Activated naive CD4-positive, alpha-beta T cell treated with anti-CD3 and anti-CD28 coated beads, Interleukin-2, amount 50 U/mL, for 72 hours (primary cell): ENCODE measurements at places on chromosomes 1 and 21. TPM values are rescaled to one million over a fixed set of nuclear protein-coding genes. Genes with fewer than 3 reads are reported as not detected.

Gene ITLN2
- not detected for total RNA-seq

Gene HYI
- 26.3 TPM for total RNA-seq

- DNase-seq: no peak
These were observed 150.8 kb downstream of the NR5A2 start for GRCh38 chr1:200178340-200178739.

Gene ANGPTL1
- total RNA-seq: not detected

DNA sequence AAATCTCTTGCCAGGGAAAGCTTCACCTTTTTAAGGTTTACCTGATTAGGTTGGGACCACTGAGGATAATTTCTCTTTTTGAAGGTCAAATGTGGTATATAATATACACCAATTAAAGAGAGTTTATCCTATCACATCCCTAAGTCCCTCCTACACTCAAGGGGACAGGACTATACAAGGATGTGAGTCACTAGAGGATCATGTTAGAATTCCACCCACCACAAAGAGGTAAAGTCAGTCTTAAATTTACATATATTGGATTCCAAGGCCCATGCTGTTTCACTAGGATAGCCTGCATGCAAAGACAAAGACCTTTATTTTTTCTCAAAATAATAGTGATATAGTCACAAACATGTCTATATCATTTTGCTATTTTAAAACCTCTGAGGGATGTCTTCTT, 164.4 kb downstream of the GIPC2 start:
- DNase-seq: no peak

- DNase-seq: no peak
These were observed 7.2 kb downstream of the APCS start for GRCh38 chr1:159594625-159595405.

Gene EDN2
- not detected for total RNA-seq

GRCh38 chr1:178530037-178530402, 17.1 kb downstream of the TEX35 start:
- no peak for DNase-seq

GRCh38 chr21:36260030-36260787, 59.8 kb upstream of the MORC3 start:
- no peak for DNase-seq

DNA sequence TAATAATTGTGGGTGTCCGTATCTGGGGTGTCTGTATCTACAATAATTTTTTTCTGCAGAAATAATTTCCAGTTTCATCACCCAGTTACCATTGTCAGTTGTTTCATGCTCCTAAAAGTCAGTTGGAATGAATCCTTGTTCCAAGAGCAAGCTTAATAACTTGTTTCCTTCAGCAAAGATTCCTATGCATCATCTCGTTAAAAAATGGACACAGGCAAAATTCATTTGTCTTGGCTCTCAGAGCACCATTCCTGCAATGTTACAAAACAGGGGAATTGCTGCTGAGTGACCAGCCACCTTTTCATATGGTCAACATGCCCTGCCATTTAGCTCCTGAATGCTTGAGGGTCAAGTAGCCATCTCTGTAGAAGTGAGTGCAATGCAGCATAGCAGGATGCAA, 393.4 kb downstream of the KCNT2 start:
- no peak for DNase-seq

DNA sequence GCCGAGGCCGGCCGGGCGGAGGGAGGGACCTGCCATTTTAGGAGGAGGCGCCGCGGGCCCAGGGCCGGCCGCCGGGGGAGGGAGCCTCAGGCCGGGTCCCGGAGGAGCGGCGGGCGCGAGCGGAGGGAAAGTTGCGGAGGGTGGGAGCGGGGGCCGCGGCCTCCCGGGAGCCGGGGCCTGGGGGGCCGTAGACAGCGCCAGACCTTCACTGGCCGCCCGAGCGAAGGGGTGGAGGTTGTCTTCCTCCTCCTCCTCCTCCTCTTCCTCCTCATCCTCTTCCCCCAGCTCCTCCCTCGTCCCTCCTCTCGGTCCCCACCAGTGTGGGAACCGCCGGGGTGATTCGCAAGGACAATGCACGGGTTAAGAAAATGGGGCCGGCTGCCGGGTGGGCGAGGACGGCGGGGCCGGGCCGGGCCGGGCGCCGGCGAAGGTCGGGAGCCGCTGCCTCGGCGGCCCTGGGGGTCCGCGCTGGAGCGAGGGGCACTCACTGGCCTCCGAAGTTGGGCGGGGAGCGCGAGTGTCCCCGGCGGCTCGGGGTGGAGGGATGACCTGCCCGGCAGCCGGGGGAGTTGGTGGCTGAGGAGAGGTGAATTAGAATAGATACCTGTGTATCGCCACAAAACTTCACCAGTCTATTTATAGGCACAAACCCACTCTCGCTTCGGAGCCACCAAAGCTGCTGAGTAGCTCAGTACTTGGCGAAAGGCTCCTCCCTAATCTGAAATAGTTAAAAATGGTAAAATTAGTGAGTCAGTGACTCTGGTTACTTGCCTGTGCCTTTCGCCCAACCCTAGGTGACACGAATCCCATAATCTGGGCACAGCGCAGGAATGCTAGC, 1.3 kb downstream of the DYRK1A start:
- DNase-seq: peak; percentile 66

GRCh38 chr1:5718831-5719632, 273.2 kb downstream of the NPHP4 start:
- no peak for DNase-seq

DNA sequence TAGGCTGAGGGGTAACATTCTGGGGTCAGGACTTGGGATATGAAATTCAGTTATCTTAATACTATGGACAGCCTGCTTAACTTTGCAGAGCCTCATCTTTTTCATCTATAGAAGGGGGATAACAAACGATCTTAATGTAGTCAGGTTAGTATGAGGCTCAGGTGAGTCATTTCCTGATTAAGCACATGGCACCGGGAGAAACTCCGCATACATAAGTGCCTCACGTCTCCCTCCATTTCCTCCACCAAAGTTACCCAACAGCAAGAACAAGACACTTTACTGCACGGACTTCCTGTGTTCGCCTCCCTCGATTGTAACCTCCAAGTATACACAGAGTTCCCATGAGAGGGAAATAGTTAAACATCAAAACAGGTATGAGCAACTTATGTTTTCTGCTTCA, 112.7 kb upstream of the COA6 start:
- no peak for DNase-seq

DNA sequence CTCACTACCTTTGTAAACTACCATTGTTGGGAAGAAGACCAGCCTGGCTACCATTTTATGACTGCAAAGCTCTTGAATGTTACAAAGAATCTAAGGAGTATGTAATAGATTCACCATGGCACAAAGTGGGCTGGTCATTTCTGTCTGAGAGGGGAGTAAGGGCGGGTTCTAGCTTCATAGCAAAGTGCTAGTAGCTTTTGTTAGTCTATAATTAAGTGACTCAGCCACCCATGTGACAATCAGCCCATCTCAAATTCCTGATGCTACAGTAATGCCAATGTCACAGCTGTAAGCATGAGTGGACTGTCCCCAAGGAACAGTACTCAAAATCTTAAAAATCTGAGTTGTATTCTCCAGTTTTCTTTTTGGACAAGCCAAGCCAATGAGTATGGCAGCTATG, 15.4 kb upstream of the OTUD3 start:
- no peak for DNase-seq

Gene SLC35F3
- 0.49 TPM for total RNA-seq

DNA sequence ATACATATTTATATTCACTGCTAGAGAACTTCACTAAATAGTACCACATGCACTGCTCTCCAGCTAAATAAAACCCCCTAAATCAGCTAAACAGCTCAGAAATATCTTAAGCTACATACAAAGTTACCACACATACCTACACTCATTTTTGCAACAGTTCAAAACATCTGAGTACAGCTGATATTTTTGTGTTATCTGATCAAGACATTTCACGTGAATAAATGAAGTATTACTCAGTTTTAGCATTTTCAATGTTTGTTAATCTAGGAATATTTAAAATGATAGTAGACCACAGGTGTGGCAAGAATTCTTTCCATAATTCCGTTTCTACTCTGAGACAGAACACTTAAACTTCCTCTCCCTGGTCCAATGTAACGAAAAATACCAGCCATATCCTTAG, 20.8 kb downstream of the EVI5 start:
- no peak for DNase-seq
